ENCODE measurements at places on chromosomes 7 and 10.

DNA sequence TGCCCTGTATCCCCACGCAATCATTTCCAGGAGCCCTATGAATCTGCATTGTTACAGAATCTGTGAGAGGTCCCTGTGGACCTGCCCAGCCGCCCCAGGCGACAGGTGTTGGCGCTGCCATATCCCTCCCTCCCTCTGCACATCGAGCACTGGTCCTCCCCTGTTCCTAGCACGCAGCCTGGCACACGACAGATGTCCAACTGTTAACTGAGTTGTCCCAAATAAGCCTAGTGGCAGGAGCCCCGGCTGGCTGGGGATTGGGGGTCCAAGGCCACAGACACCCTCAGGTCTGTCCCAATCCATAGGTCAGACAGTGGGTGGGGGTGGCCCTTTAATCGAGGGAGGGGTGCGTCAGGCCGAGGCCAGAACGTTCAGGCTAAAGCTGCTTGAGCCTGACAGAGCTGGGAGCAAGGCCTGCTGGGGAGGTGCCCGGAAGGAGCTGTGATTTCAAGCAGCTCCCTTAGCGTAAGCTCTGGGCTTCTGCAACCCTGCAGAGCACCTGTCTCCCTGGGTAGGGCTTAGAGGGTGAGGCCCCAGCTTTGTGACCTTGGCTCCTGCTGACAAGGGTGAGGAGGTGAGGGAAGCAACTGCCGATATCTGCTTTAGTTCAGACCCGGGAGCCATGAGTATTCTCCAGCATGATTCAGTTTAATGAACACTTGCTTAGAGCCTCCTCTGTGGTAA, 40.1 kb downstream of the ADRA2A start:
- no peak for DNase-seq

DNA sequence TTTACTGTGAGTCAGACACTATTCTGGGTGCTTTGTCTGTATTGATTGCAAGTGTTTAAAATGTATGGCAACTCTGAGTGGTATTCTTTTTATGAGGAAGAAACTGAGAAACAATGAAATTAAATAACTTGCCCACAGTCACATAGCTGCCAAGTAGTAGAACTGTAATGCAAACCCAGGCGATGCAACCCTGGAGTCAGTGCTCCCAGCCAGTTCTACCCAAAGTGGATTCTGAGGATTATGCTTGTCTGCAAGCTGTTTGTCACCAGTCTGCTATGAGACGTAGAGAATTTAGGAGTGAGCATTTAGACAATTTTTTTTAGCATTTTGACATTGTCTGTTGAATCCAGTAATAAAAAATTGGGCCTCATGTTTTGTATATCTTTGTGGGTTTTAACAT, 306.0 kb upstream of the LRGUK start:
- no peak for DNase-seq

DNA sequence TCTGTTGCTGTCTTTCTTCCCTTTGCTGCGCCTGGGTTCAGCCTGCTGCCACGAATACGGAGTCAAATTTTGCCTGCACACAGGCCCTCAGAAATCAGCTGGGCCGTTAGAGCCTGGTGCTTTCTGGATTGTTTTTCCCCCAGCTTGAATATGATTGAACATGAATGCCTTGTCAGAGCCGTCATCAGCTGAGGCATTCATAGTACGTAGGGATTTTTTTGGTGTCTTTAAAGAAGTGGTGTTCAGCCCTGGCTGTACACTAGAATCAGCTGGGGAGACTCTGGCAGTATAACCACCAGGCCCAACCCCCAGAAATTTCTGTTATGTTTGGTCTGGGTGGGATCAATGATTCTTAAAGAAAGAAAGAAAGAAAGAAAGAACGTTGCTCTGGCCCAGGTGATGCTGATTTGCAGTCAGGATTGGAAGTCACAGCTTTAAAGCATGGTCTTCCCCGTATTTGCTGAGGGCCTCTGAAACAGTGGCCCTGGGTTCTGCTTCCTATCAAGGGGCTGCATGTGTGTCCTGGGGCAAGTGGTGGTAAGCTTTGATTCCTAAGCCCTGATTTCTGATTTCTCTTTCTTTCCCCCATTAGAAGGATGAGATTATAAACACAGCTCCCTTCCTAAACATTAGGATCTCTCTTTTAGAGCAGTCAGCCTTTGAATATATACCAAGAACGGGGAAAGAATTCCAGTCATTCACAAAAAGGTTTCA, 24.7 kb downstream of the NUB1 start:
- DNase-seq, result no peak

GRCh38 chr7:29565224-29565630, 1.6 kb downstream of the PRR15 start:
- DNase-seq, result no peak

GRCh38 chr7:2637505-2638223, 5.9 kb downstream of the TTYH3 start:
- no peak for DNase-seq

DNA sequence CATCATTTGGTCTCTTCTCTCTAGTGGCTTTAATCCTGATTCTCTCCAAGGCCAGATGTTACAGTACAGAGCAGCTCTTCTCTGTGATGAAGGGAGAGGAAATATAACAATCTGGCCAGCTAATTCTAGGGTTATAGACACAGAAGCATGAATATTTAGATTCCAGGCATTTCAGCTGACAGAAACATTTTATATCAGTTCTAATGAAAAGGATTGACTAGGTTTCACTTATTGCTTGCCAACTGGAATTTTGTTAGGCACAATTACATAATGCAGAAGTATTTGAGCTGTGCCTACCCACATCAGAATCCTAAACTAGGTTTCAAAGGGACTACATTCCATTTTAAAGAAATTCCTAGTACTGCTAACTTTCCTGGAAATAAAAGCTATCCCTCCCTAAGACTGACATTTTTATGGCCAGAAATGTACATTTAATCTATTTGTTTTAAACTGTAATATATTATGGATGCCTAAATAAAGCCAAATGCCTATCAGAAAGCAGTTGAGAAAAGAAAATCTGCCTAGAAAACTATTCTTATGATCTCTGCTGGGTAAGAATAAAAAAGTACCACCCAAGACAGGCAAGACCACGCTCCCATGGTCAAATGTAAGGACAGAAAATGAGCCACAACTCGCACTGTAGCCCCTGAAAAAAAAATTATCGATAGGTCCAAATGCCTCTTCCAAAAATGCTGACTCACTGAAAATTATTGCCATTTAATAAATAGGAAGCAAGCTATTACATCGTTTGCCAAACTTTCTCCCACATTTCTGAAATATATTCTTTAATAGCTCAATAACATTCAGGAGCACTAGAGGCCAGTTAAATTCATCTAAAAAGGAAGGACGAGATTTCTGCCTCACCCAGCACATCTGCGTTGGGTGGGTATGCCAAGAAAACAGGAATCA, 498.1 kb downstream of the KCNMA1 start:
- DNase-seq, result no peak

- no peak for DNase-seq
Measured at GRCh38 chr7:95545007-95545615, 51.2 kb downstream of the PDK4 start.

DNA sequence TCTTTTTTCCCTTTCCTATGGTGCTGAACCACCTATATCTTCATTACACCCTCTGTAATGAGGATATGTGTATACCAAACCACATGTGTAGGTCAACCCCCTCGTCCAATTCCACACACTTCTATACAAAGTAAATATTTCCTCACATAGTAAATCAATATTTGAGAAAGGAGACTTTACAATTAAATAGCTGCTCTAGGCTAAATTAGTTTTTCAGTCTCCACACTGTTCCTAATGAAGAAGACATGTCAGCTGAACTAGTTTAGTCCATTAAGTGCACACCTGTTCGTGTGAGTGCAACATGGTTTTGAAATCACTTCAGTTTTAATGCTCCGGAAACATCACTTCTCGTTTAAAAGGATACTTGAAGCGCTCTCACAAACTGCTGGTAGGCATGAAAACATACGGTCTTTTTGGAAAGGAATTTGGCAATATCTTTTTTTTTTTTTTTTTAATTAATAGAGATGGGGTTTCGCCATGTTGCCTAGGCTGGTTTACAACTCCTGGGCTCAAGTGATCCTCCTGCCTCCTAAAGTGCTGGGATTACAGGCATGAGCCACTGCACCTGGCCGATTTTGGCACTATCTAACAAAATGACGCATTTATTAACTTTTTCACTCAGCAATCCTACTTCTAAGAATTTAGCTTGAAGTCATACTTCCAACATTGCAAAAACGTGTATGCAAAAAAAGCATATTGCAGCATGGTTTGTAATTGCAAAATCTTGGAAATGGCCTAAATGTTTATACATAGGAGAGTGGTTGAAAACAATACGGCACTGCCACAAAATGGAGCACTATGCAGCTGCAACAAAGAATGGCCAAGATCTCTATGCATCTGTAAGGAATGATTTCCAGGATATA, 2.1 kb upstream of the XRCC2 start:
- DNase-seq, result no peak

- DNase-seq, result no peak
Measured at GRCh38 chr7:121833991-121834390, 39.0 kb upstream of the PTPRZ1 start.

GRCh38 chr7:77444123-77444522, 28.0 kb upstream of the GSAP start:
- no peak for DNase-seq

DNA sequence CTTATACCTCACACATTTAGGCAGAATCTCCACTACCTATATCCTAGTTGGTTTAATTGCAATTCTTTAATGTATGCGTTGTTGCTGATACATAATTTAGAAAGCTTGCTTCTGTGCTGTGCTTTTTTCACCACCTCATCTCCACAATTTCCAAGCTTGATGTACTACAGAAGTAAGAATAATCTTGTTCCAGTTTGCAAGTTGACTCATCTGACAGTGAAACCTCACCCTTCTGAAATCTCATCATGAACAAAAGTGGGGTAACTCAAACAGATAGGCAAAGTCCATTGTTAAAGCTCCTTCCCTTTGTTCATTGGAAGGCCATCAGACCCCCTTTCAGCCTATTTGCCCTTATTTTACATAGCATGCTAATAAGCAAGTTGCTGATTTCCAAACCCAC, 13.6 kb downstream of the EIF4EBP2 start:
- DNase-seq, result no peak

DNA sequence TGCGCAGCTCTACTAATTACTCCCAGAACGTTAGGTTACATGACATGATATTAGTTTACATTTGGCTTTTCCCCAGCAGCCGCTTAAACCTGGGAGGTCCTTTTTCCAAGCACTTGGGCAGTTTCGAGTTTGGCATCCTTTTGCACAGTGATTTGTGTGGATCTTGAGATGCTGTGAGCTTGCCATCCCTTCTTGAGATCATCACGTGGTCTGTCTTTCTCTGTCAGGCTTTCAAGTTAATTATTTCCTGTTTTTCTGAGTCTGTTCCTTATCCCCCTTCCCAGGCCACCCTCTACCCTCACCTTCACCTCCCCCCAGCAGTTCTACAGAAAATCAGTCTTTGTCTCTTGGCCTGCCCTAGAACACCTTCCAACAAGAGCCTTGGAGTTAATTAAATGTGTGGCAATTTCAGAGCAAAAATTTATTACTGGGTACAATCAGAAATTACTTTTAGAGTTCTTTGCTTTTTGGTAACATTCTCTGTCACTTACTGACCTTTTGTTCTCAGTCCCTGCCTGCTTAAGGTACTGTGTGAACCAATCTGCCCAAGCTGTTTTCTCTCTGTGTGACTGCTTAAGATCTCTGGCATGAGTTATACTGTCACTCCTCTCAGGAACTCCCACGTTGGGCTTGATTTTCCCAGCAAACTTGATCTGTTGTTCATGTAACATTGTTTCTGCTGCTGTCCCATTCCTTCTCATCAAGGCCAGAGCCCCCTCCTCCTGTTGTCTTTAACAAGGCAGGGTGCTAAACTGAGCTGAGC, 3.1 kb upstream of the SLF2 start:
- no peak for DNase-seq

- DNase-seq, result no peak
Measured at GRCh38 chr7:95059842-95060313, 152.5 kb downstream of the PPP1R9A start.

- DNase-seq, result no peak
Measured at GRCh38 chr7:55018361-55019190, at the start of gene EGFR. TSS of gene EGFR (plus strand) at chr7:55019017. CDS start at chr7:55019278, 261 bp downstream.

DNA sequence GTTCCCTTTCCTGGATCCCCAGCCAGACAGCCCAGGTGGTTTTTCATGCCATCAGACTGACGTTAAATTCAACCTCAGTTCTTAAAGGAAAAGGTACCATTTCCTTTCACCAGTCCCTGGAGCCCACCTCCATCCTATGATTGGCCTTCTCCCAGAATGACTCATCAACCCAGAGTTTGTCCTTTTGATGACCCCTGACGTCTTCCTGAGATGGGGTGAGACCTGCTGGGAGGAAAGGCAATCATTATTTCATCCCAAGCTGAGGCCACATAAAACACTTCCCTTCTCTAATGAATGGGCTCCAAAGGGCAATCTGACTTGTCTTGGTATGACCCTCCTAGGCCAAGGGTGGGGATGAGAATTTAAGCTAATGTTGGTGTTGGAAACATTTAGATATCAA, 750.7 kb downstream of the SUGCT start:
- DNase-seq, result no peak

DNA sequence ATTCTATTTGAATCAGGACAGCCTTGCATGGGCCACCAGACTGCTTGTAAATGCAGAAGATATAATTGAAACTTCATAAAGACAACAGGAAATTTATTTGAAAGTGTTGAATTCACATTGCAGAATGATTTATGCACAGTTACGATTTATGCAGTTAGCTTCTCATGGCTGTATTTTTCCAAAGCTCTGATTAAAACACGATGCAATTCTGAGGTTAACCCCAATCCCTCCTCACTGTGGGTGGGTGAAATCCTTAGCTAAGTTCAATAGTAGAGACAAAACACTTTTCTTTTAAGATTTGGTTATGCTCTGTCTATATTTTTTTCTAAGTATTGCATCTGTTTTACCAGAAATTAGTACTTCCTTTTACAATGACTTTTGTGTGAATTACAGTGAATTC, 728.8 kb upstream of the IGFBP3 start:
- DNase-seq, result no peak

DNA sequence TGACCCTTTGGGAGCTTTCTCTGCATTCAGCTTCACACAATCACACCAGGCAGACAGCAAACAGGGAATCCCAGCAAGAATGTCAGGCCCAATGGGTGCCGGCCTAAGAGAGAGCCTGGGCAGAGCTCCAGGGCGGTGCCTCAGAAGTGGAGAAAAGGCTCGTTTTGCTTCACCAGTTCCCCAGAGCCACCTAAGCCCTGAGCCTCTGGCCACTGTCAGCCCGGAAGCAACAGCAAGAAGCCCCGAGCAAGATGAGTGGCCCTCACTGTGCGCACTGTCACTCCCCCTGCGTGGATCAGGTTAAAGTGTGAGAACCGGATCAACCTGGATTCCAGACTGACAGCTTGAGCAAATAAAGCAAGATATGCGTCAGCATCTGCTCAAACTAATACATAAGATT, 14.7 kb downstream of the CNPY1 start:
- no peak for DNase-seq

DNA sequence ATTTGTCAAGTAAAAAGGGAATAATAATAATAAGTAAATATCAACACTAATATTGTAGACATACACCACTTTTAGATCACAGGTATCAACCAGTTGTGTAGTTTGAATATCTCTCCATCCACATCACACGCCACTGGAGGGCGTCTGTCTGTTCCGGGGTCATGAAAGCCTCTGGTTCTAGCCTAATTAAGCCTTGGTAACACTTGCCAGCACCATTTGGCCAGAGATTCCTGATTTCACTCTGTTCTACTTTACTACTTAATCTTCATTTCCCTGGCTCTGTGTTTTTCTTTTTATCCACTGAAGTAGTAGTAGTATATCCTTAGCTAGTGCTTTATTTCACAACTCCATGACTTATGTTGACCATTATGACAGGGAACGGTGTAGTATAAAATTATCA, 285.6 kb upstream of the POM121L12 start:
- no peak for DNase-seq

- no peak for DNase-seq
Measured at GRCh38 chr10:62451611-62451975, 77.4 kb downstream of the ZNF365 start.
